ENCODE measurements at places on chromosomes 1 and 21.

DNA sequence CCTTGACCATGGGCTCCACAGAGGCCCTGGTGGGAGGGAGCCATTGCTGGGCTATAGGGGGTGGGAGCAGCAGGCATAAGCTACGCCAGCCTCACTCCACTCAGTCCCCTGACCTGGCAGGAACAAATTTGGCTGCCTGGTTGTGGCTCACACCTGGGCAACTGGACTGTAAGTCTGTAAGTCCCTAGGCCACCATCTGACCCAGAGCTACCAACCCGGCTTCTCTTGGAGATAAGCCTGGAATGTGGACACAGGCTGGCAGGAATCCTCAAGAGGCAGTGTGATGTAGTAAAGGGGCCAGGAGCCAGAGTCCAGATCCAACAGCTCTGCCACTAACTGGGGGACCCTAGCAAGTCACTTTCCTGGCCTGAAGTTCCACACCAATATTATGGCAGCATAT lies 11.4 kb downstream of the NCF2 start:
- DNase-seq = no peak

GRCh38 chr1:23337869-23338268 lies 6.2 kb downstream of the HNRNPR start:
- no peak for DNase-seq

DNA sequence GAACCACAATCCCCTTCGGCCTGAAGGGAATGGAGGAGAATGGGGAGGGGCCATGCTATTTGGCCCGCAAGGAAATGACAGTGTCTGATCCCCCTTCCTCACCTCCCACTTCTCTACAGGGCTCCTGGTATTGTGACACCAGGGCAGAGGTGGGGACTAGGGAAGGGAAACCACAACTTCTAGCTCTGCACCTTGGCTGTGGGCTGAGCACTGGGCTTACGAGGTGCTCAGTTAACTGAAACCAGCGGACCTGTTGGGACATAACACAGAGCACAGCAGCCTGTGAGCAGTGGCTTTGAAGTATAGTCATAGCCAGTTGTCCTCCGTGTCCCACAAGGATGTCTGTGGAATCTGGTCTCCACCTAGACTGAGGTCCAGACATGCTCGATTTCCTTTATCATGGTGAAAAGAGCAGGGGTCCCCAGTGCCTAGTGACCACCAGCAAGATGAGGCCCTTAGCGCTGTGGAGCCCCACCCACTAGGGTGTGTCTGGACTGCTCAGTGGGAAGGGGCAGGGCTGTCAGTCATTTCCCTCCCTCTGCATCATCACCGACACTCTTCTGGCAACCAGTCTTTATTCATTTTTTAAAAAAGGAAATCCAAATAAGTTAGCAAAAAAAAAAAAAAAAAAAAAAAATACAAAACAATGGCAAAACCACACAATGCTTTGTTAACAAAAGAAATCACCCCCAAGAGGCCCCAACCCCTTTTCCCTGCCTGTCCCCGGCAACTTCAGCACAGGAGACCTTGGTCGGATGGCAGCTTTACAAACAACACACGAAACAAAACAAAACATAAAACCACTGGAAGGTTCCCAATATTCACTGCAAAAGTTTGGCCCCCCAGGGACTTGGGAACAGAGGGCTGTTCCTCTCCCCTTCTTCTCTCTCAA lies 3.0 kb downstream of the MYOG start:
- DNase-seq = no peak

- DNase-seq = no peak
Observed at GRCh38 chr1:8862528-8862927, 16.0 kb downstream of the ENO1 start.

- no peak for DNase-seq
Observed at GRCh38 chr1:63784083-63784482, 10.3 kb downstream of the ROR1 start.

GRCh38 chr1:47432071-47433036 lies 5.5 kb upstream of the FOXD2 start:
- DNase-seq = peak; percentile 74

DNA sequence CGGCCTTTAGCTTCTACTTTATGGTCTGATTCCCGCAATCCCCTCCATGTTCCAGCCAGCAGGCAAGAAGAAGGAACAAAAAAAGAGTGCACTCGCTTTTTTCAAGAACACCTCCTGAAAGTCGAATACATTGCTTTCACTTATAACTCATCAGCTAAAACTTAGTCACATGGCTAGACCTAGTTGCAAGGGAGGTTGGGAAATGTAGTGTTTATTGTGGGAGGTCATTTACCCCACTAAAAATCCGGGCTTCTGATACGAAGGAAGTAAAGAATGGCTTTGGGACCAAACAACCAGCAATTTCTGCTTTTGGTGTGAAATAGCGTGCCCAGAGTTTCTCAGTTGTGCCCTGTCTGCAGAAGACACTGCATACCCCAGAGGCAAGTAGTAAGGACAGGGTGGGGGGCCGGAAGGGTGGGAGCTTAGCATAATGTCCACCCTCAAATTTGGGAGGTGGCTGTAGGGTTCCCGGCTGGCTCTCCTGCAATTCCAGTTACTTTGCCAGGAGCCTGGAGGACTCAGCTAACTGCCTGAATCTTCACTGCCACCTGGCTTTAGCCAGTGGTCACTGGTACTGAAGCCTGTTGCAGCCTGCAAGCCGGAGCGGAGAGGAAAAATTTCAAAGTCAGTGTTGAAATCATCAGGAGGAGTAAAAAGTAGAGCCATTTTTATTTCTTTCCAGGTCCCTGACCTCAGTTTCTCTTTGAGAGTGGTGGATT lies 57.7 kb upstream of the F3 start:
- no peak for DNase-seq

- DNase-seq = no peak
Observed at GRCh38 chr1:73066866-73067265, 784.5 kb upstream of the NEGR1 start.

DNA sequence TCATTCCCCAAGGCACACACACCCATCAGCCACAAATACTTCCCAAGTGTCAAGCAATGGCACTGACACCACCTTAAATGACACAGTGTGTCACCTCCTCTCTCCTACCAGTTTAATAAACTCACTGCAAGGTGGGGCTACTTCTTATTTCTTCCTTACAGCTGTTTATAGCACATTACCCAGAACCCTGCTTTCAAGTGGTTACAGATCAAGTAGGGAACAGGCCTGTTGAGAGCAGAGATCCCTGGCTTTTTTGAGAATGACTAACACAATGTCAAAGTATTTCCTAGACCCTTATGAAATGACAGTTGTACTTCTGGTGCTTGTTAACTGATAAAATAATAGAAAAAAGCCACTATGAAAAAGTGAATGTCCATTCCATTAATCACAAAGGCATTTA lies 19.8 kb downstream of the ZBTB17 start:
- DNase-seq = no peak

GRCh38 chr1:36982709-36983108 lies 51.6 kb downstream of the GRIK3 start:
- no peak for DNase-seq

Measured in COLO829 (cell line).